Fibroblast of skin of left biceps (primary cell): ENCODE measurements at places on chromosomes 1 and 21.

DNA sequence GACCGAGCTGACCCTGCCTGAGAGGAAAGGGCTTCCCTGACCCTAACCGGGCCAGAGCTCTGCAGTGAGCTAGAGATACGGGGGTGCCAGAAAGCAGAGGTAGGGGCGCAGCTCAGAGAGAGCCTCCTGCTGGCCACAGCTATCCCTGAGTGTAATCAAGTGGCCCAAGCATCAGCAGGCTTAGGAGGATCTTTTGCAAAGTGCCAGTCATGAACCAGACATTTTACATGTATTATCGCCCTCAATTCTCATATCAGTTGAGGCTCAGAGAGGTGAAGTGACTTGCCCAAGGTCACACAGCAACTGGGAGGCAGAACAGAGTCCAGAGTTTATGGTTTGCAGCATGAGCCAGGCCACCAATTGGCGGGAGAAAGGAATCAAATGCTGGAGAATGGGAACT, 7.0 kb upstream of the ID3 start:
- DNase-seq: no peak

- no peak for DNase-seq
Observed at GRCh38 chr1:53554592-53555305, 95.5 kb downstream of the DMRTB1 start.

DNA sequence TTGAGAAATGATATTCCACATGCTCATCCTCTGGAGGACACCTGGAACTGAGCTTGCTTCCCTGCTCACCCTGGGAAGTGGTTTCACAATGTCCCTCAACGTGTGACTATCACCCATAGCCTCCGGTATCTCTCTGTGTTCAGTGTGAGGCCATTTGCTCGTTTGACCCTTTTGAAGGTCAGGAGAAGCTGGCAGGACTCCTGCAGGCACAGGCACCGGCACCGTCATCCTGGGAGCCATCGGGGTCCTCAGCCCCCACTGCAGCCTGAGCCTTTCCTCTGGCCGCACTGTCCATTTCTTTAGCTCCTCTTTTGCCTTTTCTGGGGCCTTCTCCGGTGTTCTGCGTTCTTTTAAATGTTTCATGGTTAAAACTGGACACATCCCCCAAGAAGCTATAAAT, 159.6 kb upstream of the COL6A1 start:
- DNase-seq: no peak

DNA sequence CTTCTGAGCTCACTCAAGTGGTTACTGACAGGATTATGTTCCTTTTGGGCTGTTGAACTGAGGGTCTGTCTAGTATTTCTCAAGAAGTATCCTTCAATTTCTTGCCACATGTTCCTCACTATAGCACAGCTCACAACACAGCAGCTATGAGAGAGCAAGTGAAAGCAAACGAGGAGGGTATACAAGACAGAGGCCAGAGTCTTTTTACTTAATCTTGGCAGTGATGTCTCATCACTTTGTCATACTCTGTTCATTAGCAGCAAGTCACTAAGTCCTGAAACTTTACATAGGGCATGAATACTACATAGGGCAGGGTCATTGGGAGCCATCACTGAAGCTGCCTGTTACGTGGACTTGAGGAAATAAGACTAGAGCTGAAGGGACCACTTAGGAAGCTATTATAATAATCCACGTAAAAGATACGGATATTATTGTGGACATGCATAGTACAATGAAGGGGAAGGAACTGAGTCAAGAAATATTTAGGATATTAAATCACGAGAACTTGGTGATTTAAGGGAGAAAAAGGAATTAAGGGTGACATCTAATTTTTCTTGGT, 63.7 kb downstream of the SLC30A7 start:
- no peak for DNase-seq
